ENCODE measurements at places on chromosomes 5 and 9.

DNA sequence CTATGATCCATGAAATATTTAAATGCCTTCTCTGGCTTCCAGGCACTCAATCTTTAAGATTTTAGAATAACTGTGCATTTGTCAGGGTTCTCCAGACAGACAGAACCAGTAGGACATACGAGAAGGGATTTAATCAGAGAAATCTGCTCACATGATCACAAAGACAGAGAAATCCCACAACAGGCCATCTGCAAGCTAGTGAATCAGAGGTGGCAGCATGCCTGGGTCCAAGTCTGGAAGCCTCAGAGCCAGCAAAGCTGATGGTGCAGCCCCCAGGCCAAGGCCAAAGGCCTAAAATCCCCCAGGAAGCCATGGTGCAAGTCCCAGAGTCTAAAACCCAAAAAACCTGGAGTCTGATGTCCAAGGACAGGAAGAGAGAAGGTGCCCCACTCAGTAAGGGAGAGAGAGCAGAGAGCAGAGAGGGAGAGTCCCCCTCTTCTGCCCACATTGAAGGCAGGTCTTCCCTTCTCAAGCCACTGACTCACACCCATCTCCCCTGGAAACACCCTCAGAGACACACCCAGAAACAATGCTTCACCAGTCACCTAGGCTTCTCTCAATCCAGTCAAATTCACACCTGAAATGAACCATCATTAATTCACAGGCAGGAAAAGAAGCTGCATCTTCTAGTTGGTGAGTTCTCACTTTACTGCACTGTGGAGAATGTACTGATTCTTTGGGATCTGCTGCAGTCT is 48.7 kb downstream of the CAMSAP1 start:
- DNase-seq = no peak

DNA sequence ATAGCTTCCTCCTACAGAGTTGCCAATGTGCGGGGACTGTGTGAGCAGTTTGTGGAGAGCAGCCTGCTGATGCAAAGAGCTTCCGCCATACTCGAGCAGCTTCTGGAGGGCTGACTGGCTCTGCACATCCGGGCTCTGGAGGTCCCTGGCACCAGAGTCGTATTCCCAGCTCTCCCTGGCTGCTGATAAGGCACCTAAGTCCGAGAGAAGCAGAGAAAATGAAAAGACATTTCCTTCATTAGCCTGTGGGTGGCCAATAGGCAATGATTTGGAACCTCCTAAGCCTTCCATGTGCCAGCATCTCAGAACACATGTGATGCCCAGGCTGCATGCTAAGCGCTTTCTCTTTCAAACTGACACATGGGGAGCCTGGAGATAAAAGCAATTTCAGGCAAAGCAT is 94.3 kb downstream of the TSSK1B start:
- no peak for DNase-seq

DNA sequence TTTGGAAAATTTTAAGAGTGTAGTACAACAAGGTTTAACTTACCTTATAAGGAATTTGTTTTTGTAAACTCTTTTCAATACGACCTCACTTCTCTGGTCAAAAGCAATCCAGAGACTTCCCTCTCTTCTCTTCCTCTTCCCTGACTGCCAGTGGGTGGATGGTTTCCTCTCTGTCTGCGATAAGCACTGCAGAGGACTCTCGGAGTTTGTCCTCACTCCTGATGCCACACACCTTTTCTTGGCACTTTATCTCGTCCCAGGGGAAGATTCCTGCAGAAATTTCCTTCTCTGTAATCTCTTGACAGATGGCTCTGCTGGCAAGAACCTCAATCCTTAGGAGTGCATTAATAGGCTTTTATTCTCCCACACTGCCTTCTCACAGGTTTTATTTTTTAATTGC is 641.6 kb downstream of the NR2F1-AS1 start:
- no peak for DNase-seq

- no peak for DNase-seq
Observed at GRCh38 chr9:86614871-86615849, 260.9 kb upstream of the TUT7 start.

DNA sequence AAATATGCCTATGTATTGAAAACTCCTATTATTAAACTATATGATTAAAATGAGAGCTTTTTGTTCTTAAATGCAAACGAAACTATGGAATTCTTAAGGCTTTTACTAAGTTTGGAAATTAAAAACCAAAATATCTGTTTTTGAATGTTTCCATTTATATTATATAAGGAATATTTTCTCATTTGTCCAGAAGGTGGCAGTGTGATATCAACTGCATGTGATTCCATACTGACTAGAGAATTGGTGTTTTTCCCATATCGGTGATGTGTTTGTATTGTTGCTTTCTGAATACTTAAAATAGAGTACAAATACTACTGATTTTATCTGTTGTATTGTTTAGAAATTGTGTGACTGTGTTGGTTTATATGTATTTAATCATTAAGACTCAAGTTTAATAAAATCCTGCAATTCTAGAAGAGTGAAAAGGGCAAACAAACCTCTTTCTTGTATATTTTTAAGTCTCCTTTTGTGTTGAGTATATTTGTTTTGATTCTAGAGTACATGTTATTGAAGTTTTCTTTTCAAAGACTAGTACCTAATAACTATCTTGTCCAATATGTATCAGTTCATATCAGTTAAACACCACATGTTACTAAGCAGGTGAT is 320.8 kb downstream of the CCDC171 start:
- peak; percentile 41 for DNase-seq
